ENCODE measurements at places on chromosomes 1 and 21.

GRCh38 chr1:27504588-27505419, 14.8 kb upstream of the WASF2 start:
- DNase-seq, result no peak

DNA sequence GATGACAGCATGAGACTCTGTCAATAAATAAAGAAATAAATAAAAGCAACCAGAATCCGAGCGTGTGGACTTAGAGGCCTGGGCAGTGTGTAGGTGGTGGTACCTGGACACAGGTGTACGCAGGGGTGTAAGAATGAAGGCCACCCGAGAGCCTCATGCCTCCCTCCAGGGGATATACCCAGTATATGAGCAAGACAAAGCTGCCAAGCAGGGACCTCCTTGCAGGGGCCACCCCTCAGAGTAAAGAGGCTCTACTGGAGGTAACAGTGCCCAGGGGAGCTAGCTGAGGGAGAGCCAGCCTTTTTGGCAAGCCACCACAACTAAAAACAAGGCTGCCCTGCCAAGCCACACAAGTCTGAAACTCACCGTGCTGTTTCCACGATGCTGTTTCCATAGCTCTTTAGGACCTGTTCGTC, 179.2 kb upstream of the RAB4A start:
- no peak for DNase-seq

DNA sequence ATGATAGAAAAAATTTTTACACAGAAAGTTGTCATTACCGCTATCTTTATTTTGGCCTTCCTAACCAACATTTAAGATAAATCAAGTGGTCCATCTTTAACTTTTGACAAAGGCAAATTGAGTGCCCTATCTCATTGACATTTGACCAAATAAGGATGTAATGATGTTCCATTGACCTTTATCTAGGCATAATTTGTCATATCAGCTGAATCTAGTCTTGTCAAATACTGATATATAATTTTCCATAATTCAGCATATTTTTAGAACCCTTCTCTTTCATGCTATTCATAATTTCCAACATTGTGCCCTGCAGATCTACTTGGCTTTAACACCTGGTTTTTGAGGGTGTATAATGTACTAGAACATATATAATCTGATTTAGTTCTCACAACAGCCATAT, 63.8 kb downstream of the XCL1 start:
- no peak for DNase-seq

- no peak for DNase-seq
Measured at GRCh38 chr1:235206533-235207208, 45.6 kb upstream of the RBM34 start.

DNA sequence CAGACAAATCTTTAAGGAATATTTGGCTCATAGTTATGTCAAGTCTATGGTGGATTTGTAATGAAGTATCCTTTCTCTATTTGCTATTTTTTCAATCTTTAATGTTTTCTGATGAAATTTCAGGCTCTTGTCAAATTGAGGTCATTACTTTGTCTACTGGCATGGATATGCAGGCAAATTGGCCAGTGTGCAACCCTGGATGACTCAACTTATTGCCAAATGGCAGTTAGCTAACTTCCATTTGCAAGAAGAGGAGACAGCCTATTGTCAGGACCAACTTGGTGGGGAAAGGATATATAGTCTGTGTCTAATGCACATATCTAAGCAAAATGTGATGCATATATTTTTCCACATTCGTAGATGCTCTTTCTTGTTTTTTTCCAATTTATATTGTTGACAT, 530.5 kb downstream of the PTBP2 start:
- DNase-seq, result no peak

DNA sequence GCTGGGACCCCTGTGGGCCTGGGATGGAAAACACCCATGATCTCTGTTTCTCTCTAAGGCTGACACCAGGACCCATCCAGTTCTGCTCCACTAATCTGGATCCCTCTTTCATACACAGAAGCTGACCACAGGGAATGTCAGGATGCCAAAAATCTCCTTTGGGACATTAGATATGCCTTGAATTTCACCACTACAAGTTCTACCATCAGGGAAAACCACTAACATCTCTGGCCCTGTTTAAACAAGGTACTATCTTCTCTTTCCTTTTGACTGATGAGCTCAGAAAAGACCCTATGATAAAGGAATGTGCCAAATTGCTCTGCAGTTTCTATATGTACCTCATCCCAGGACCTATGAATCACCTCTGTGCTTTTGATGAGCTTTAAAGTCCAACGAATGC, 10.2 kb upstream of the PLXNA2 start:
- DNase-seq, result no peak

GRCh38 chr1:83742446-83742845, 256.5 kb downstream of the TTLL7 start:
- DNase-seq, result no peak

- no peak for DNase-seq
Measured at GRCh38 chr1:84715342-84716019, 25.2 kb upstream of the SSX2IP start.

DNA sequence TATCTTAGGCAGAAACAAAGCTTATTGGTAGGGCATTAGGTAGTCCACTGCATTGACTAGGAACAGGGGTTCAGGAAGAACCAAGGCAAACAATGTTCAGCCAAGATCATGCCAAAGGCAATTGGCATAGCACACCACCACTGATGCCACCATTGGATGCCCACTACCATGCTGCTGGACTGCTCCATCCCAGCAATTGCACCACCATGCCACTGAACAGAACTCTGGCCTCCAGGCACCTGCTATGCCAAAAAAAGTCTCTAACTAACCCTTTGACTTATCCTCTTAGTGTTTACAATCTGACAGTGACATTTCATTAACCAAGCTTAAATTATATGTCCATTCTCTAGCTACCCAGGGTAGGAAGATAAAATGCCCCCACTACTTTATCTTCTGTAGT, 509.6 kb upstream of the CAMK1G start:
- no peak for DNase-seq

DNA sequence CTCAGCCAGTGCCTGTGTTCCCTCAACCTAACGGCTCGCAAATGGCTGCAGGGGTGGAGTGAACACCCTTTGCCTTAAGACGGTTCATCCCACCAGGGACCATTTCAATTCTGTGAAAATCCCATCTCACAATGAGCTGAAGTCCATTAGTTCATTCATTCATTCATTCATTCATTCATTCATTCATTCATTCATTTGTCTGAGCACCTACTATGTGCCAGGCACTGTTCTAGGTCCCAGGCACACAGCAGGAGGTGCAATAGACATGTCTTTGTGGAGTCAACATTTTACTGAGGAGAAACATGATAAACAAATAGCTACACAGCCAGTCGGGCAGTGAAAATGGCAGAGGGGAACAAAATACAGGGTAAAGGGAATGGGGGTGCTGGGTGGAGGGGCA, 618.8 kb downstream of the MATN1 start:
- DNase-seq, result no peak

DNA sequence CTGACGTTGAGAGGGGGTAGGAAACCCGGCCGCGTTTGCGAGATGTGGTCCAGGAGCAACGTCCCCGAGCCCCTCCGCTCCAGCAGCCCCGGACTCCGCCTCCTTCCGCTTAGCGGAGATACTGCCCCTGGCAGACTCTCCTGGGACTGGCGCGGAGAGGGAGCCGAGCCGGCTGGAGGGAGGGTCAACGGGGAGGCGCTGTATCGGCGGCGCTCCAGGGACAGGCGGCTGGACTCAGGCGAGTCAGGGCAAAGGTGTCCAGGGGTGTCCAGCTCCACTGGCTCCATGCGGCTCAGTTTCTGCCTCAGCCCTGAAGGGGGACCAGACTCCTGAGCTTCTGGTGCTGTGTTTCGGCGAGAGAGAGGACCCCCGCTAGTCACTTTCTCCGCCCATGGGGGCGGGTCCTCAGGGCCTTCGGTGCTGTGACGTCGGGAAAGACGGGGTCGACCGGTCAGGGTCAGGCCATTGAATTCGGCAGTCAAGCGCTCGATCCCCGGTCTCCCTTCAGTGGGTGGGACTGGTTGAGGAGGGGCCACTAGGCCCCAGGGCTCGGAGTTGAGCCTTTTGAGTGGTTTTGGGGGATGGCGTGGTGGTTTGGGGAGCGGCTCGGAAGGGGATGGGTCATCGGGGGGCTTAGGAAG, 2.8 kb upstream of the LIX1L start:
- no peak for DNase-seq

DNA sequence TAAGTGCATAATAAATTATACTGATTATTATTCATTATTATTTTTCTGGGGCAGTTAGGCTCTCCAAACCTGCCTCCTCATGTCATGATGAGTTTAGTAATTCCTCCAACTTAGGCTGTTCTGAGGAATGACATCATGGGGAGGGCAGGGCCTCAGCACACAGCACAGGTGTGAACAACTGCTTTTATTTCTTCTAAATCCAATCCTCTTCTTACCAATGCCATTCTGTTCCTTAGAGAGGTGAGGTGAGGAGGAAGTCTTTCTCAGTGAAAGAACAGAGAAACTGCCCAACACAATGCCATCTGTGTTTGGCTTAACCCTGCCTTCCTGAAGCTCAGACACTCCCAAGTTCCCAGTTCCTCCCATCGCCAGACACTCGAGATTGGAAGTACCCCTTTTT, 45.4 kb upstream of the WASF2 start:
- no peak for DNase-seq
